Cardiac fibroblast (primary cell): ENCODE measurements at places on chromosomes 13 and 19.

DNA sequence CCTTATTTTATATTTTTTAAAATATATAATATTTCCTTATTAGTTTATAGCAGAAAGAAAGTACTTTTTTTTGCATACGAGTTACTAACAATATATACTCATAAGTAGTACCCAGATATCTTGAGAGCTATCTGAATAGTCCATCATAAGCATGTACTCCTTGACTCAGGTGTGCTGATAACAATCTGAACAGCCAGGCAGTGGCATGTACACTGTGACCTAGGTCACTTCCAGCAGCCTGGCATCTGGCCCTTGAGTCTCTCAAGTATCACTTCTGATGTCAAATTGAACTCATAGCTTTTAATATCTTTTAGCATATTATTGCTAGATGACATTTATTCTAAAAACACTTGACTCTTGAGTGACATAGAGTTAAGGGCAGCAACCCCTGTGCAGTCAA, 1576.7 kb downstream of the SLITRK1 start:
- DNase-seq, result no peak

- DNase-seq, result no peak
Measured at GRCh38 chr19:29380581-29380980, 145.2 kb upstream of the VSTM2B start.

DNA sequence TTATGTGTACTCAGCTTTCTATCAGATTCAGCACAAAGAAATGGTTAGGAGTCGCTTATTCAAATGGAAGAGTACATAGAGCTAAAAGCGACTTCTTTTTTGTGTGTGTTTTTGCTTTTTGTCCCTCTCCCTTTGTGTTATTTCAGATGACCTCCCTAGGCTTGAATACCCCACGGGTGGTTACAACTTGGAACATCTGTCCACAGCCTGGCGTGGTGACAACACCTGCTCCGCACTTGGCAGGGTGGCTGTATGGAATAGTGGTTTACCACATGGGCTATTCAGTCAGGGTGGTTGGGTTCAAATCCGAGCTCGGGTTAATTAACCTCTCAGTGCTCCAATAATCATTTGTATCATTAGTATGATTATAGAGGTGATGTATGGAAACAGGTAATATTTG, 151.6 kb upstream of the FREM2 start:
- DNase-seq, result no peak

- peak; percentile 60 for DNase-seq
Measured at GRCh38 chr13:112657850-112658445, 31.9 kb upstream of the ATP11A start.

- no peak for DNase-seq
Measured at GRCh38 chr19:36514012-36514612, 14.0 kb downstream of the ZNF260 start.

DNA sequence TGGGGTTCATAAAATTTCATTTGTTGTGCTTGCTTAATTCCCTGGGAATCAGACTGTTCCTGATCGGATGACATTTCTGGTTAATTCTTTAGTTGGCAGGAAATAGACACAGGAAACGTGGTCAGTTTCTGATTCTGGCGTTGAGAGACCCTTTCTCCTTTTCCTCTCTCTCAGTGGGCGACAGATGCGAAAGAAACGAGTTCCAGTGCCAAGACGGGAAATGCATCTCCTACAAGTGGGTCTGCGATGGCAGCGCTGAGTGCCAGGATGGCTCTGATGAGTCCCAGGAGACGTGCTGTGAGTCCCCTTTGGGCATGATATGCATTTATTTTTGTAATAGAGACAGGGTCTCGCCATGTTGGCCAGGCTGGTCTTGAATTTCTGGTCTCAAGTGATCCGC, 10.8 kb downstream of the LDLR start:
- no peak for DNase-seq

DNA sequence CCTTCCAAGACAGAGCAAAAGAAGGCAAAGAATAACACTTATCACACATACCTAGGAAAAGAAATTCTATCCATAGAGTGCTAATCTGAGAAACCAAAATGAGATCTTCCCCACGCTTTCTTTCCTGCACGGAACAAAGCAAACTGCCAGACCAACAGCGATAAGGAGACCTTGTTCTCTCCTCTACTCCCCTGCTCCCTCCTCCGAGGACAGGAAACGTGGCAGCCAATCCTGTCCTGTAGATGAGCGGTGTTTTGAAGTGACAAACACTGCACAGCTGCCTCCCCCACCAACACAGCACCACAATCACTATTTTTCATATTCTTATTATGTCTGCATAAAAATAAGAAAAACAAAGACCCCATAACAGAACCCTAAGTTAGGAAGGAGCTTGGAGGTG, 113.9 kb upstream of the IRS2 start:
- DNase-seq, result no peak

- DNase-seq, result no peak
Measured at GRCh38 chr19:5586300-5587070, 18.7 kb upstream of the TINCR start.

DNA sequence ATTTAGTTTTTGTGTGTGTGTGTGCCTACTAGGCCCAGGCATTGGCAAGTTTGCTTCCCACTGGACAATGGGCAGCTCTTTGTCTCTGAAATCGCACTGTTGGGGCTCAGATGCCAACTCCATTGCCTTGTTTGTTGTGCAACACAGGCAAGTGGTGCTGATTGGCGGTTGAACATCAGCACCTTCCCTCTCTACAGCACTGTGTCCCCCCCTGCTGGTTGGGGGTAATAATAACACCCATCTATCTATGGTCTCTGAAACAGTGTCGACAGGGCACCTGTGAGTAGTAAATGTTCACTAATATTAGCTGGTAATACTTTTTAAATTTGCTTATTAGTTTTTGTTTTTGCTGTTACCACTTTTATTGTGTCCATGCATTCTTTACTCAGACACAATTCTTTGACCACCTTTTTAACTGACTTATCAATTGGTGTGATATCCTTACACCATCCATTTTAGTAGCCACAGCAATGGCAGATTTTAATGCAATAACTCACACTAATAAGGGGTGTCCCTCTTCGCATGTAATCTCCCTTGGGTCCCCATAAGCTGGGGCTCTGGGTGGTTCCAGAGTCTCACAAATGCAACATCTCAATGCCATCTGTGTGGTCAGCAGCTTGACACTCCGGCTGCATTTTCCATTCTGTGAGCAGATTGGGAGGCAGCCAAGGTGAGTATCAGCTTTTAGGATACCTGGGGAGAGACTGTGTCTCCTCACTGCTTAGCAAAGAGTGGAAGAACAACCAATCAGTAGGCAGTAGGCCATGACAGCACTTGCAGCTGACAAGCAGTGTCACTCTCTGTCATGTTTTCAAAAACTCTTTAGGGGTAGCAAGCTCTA, 47.7 kb upstream of the UQCRFS1 start:
- peak; percentile 51 for DNase-seq

GRCh38 chr13:31885994-31886393, 145.6 kb upstream of the FRY start:
- no peak for DNase-seq

DNA sequence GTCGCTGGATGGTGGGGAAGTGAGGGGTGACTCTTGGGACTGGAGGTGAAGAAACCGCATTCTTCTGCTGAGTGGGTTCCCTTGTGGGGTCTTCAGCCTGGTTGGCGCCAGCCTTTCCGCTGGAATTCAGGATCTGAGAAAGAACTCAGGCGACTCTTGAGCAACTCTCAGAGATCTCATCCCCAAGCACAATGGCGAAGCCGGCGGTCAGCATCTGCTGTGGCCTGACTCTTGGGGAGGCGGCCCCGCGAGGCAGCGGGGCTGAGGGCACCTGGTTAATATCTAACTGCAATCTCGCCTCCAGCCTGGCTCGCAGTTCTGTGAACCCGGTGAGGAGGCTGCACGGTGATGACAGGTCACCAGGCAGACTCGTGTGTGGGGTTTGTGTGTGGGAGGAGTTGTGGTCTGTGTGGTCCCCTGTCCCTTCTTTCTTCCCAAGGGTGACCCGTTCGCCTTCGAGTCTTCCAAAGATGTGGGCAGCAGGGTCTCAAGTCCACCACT, 883 bp downstream of the ZNF441 start:
- peak; percentile 46 for DNase-seq

DNA sequence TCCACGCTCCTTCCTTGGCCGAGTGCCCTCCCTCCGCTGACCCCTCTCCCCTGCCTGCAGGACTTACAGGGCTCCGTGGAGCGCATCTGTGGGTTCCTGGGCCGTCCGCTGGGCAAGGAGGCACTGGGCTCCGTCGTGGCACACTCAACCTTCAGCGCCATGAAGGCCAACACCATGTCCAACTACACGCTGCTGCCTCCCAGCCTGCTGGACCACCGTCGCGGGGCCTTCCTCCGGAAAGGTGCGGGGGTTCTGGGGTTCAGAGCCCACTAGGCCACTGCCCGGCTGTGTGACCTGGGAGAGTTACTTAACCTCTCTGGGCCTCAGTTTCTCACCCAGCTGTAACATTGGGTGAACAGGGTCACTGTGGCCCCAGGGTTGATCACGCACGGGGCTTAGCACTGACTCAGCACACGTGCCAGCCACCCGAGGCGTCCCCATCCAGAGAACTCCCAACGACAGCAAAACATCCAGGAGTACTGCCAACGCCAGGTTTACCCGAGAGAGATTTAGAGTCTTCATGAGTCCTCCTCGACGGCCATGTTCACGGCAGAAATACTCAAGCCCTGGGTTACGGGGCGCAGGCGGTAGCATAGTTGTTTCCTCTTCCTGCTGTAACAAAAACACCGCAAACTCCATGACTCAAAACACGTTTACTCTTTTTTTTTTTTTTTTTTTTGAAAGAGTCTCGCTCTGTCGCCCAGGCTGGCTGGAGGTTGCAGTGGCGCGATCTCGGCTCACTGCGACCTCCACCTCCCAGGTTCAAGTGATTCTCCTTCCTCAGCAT, 9.7 kb upstream of the SPACA4 start:
- DNase-seq, result no peak

DNA sequence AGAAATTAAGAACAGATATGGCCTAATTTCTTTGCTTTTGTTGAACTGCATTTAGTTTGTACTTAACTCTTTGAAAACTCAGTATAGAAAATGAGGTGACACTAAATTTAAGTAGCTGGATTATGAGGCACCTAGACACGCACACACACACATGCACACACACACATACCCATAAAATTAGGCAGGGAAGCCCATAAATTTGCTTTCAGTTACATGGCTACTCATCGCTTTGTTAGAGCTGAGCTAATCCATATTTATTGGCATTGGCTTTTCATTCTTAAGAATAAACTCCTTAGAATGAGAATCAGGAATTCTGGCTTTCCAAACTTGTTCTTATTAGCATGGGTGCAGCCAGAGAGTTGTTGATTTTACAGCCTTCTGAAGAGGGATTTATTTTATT, 61.7 kb upstream of the MBNL2 start:
- no peak for DNase-seq

- no peak for DNase-seq
Measured at GRCh38 chr13:41970918-41971317, 10.0 kb upstream of the VWA8 start.

- DNase-seq, result no peak
Measured at GRCh38 chr13:46648166-46648607, 95.2 kb downstream of the LRCH1 start.

DNA sequence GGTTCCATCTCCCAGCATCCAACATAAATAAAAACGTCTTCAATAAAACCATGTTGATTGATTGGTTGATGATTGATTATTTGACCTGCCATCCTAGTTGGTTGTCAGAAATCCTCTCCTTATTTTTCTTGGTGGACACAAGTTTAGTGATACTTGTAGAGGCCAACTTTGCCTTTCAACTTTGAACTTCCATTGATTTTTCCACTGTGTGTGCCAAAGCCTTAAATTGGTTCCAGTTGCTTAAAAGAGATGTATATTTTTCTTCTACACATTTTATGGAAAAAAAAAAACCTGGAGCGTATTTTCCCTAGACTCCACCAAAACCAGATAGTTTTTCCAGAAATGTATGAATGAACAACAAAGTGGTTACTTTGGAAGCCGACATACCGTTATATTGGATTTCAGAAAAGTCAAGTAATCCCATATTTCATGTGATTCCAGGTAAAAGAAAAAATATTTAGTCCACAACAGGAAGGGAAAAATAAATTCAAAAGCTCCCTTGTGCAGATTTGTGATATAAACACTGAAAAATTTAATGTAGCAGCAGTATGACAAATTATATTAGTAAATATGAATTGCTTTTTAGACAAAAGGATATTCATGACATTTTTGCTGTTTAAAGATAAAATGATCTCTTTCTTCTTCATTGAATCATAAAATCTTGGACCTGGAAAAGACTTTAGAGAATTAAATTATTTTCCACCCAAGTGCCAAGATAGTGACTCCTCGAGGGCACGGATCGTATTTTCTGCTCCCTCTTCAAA, 85.2 kb downstream of the MBNL2 start:
- DNase-seq, result no peak

GRCh38 chr13:109166804-109167203, 537.4 kb downstream of the MYO16 start:
- DNase-seq, result no peak

GRCh38 chr19:3985643-3986259, 488 bp upstream of the EEF2 start:
- DNase-seq, result no peak

GRCh38 chr13:113820813-113821651, 42.8 kb downstream of the GAS6 start:
- peak; percentile 97 for DNase-seq

GRCh38 chr13:108095036-108095435, 120.3 kb downstream of the LIG4 start:
- DNase-seq, result no peak

DNA sequence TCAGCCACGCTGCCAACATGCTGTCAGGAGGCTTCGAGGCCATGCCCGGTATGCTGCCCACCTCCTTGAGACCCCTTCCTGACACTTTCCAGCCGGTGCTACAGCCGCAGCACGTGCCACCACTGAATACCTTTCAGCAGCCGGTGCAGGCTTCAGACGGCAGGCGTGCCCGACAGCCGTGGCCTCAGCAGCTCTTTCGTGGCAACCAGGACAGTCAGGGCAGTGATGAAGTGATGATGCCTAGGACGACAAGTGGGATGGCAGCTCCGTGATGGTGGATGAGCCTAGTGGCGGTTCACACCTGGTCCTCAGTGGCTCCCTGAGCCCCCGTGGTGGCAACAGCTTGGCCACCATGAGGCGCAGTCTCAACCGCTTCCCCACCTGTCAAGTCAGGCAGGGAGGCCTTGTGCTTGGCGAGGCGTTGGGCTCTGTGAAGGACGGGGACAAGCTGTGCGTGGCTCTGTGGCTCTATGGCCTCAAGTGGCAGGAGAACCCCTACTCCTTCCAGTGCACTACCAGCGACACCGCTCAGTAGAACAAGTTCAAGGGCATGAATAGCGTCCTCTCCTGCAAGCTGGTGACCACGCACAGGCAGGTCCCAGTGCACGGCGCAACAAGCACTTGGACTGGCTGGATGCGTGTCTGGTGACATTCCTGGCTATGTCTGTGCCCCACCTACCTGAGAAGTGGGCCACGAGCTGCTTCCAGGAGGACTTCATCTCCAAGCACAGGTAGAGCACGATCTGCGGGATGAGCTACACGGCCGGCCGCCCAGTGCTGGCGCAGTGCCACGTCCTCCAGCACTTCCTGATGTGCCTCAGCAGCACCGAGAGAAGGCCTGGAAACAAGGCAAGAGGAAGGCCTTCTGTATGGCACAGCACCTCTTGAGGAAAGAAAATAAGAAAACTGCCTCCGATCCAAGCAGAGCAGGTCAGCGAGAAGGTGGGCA, 18.2 kb upstream of the ZNF14 start:
- no peak for DNase-seq
